Stimulated activated CD4-positive, alpha-beta T cell treated with anti-CD3 and anti-CD28 coated beads, Interleukin-4, amount 100 ng/mL, for 48 hours (primary cell): ENCODE measurements at places on chromosomes 16 and 17.

DNA sequence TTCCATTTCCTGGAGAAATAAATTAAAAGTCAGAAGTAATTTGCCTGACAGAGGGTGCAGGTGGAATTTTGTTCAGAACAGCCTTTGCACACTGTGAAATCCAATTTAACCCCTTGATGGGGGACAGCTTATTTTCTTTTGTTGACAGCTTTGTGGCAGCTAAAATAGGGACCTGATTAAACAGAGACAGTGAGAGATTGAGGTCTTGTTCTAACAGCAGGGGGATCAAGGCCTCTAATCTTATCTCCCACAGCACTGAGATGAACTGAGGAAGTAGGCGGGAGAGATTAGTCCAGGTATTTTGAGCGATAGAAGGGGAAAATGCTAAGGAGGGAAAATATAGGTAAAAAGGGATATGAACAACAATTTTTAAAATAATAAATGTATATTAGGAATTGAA, 1491.4 kb upstream of the GOT2 start:
- no peak for DNase-seq

DNA sequence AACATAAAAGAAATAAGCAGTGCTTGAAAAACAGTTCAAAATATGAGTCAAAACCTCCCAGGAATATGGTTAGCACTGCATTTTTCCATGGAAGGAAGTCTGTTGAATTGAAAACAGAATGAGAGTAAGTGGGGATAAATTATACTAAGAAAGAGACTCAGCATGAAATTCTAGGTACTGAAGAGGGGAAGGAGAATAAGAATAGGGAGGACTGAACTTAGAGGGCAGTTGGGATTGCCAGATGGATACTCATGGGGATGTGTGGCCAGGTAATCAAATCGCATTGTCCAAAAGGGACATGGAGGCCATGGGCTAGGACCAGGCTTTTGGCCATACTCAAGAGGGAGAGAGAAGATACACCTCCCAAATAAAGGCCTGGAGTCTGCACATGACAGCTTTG, 247.9 kb downstream of the CDH13 start:
- DNase-seq = no peak

GRCh38 chr17:76688165-76688622, 22.6 kb downstream of the MXRA7 start:
- DNase-seq = no peak

DNA sequence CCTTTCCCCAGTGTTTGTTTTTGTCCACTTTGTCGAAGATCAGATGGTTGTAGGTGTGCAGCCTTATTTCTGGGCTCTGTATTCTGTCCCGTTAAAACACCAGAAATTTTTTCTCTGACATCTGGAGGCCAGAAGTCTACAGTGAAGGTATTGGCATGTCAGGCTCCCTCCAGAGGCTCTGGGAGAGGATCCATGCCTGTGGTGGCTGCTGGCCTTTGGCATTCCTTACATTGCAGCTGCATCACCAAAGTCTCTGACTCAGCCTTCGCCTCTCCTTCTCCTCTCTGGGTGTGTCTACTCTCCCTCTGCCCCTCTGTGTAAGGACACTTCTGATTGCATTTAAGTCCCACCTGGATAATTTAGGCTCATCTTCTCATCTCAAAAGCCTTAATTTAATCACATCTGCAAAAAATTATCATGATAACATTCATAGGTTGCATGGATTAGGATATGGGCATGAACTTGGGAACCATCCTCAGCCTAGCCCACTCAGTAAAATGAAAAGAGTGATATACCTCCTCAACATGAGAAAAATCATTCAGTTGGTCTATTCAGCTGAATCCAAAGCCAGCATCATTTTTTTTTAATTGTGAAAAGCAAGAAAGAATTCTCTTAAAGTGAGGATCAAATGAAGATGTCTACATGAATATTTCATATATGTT, 78.0 kb downstream of the MAP2K6 start:
- no peak for DNase-seq

DNA sequence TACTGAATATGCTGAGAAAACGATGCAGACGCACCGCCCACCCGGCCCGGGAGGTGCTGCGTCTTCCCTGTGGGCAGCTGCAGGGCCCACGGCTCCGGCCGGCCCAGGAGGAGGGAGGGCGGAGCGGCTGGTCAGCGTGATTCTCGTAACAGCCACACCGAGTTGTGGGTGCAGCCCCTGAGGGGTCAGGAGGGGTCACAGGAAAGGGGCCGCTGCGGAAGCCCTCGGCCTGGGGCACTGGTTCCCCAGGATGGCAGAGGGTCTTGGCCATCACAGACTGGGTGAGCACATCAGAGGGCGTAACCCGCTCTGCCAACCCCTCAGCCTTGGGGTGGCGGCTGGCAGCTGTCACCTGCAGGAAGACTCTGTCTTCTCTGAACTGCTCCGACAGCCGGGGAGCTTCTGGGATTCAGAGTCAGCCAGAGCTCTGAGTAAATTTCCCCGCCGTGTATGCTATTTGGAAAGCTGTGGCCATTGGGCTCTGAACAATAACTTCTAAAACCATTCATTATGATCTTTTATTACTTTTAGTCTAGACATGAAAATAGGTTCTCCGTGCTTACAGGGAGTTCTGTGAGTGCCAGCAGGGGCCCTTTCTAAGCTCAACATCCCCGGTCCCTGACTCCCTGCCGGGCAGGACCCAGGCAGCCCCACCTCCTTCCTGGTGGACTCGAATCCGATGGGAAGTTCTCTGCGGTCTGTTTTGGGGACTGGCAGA, 87.4 kb upstream of the CHMP6 start:
- DNase-seq = no peak

DNA sequence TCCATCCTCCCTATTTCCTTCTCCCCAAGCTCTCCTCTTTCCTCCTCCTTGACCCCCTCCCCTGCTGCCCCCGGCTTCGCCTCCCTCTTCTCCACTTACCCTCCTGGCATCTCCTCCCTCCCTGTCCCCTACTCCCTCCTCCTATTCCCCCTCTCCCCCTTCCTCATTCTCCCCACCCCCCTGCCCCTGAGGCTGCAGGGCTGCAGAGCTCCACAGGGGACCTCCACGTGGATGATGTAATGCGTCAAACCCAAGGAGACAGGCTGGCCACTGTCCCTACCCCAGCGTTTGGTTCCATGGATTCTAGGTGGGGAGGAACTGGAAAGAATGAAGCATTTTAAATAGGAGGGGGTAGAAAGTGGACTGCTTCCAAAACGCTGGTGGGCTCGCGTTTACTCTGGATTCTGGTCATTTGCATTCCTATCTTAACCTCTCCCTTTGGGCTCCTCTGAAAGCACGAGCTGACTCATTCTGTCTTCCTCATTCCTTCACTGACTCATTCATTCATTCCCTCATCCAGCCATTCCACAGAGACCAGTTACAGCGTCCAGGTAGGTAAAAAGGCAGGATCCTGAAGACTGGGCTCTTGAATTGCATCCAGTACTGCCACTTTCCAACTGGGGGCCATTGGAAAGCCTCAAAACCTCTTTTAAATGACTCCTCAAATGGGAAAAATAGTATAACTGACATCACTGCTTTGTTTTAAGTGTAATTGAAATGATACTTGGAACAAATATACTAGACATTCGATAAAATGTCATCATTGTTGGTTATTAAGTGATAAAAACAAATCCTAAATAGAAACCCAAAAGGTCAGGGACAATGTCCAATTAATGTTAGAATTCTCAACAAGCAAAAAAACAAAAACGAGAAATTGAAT, 943 bp upstream of the COTL1 start:
- DNase-seq = no peak

DNA sequence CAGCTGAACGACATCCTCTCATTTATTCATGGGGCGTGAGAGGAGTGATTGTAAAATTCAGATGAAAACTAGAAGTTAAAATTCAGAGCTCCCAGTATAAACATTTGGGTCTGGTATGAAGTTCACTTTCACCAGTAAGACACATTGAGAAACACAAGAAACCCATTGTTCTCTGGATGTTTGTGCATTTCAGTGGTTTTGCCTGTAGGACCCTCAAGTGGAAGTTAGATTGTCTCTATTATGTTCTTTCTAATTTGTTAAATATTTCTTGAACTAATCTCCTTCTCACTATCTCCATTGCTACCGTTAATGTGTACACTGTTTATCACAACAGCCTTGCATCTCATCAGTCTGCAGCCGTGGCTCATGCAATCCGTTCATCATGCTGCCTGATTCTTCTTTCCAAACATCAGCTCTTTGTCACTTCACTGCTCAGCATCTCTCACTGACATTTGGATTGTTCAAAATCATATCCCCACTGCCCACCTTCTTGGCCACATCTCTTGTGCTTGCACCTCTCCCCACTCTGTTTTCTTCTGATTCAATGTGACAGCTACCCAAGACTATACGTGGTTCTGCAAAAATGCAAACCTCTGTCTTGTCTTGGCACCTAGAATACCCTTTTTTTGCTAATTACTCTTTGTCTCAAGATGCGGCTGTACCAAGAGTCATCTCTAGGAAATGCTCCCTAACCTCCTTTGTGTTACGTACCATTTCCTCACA, 49.5 kb downstream of the HLF start:
- DNase-seq = no peak

GRCh38 chr17:2070241-2071023, 15.5 kb downstream of the HIC1 start:
- DNase-seq = peak; percentile 61

DNA sequence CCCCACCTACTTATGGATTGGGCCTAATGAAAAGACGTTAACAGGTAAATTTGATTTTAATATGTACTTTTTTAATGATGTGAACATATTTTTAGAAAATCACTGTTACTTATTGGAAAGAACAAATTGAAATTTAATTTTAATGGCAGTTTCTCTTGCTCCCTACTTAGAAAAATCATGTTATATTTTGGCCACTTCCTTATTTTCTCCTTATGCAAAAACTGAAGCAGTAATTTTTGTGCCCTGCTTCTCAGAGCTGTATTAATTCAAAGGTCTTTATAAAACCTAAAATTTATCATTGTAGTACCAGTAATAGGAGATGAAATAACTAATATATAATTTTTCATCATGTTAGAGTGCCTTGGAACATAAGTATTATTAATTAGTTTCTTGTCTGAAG, 2.8 kb downstream of the ZPBP2 start:
- no peak for DNase-seq

GRCh38 chr16:88467541-88467944, 14.5 kb downstream of the ZFPM1 start:
- no peak for DNase-seq

- DNase-seq = no peak
Observed at GRCh38 chr16:31452631-31453106, 6.6 kb upstream of the ARMC5 start.

GRCh38 chr16:19555938-19556771, 652 bp downstream of the VPS35L start:
- DNase-seq = no peak

DNA sequence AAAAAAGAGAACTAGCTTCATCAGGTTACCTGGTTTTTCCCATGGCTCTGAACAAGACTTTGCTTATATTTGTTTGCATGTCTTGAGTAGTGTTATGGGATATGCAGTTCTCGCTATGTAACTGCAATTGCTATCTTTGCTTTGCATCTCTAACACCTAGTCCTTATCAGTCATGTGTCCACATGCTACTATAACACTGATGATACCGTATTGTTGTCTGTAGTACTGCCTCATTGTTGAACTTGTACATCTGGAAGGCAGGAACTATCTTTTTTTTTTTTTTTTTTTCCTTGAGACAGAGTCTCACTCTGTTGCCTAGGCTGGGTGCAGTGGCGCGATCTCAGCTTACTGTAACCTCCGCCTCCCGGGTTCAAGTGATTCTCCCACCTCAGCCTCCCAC, 2.5 kb downstream of the PSME3 start:
- no peak for DNase-seq

DNA sequence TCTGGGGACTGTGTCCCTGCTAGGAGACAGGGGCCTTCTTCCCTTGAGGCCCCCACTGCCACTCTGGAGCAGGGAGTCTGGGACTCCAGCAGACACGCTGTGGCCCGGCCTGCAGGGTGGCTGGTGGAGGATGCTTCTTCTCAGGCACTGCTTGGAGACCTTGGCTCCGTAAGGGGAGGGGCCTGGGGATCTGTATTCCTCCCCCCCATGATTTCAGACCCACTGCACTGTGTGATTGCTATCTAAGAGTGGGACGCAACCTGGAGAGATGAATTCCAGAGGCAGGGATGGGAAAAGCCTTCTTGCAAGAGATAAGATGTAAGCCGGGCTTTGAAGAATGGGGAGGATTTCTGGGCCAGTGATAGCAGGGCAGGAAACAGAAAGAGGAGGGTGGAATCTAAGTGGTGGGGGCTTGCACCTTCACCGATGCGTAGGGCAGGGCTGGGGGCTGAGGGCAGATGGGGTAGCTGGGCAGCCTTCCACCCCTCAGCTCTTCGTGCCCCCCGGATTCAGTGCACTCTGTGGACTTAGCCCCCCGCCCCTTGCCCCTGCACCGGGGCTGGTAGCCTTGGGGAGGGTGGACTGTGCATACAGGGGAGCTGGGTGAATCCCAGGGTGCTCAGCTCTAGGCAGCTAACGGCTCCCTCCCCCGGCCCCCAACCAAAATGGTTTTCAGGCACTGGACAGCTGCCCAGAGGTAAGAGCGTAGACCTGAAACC, 5.2 kb upstream of the GSE1 start:
- DNase-seq = no peak

DNA sequence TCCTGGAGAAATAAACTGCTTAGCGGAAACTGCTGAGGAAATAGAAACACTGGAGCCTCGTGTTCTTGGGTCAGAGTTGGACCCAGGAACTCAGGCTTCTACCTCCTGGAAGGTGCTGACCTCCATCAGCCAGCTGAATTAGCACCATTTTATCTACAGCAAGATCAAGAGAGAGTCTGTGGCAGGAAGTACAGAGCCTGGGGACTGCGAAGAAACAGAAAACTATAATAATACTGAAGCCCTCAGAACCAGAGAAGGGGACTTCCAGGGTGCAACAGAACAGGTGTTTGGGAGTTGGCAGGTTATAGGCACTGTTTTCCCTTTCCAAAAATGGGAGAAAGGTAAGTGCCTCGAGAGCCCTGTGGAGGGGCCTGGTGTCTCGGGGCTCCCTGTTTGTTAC, 379.7 kb downstream of the CA10 start:
- DNase-seq = no peak

DNA sequence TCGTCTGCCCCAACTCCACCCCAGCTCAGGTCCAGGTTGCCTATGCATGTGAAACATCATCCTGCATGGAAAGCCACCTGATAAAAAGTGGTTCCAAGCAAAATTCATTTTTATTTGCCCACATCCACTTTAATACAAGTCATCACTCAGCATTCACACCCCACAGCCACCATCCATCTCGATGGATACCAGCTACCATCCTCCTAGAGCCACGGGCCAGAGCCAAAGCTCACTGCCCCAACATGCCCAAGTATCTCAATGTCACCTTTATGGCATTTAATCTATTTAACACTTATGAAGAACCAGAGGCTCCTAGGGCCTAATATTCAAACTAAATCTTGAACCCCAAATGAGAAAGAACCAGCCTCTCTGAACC, 70.5 kb downstream of the COPRS start:
- no peak for DNase-seq

GRCh38 chr16:84959045-84959576, 52.2 kb downstream of the ZDHHC7 start:
- DNase-seq = no peak

GRCh38 chr17:41415833-41416335, 8.5 kb downstream of the KRT37 start:
- DNase-seq = no peak
